CD4-positive, alpha-beta T cell treated with Interleukin-15 for 1 hour (primary cell): ENCODE measurements at places on chromosomes 1 and 21.
A peak's percentile ranks its signal among the peaks of the same experiment; 100 is the strongest.

GRCh38 chr21:17889171-17889570 is 70.0 kb upstream of the C21orf91 start:
- no peak for DNase-seq

- DNase-seq: no peak
Measured at GRCh38 chr1:87179076-87179810, 149.4 kb upstream of the LMO4 start.

- no peak for DNase-seq
Measured at GRCh38 chr1:31310198-31310597, 13.4 kb downstream of the ZCCHC17 start.

DNA sequence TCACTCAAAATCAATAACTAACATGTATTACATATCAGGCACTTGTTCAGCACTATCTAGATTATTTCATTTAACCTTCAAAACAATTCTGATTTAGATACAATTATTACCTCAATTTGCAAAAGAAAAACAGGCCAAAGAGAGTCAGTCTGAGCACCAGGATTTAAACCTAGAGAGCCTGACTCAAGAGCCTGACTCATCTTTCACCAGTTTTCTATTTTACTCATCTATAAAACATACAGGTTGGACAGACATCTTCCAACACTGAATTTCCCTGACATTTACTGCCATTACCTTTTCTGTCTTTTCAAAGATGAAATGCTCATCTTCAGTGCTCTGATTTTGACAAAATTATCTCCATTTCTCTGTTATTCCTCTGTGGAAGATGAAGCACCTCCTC is 116.5 kb downstream of the MRPL39 start:
- DNase-seq: no peak

GRCh38 chr21:45033791-45034555 is 40.4 kb upstream of the ADARB1 start:
- DNase-seq: no peak

DNA sequence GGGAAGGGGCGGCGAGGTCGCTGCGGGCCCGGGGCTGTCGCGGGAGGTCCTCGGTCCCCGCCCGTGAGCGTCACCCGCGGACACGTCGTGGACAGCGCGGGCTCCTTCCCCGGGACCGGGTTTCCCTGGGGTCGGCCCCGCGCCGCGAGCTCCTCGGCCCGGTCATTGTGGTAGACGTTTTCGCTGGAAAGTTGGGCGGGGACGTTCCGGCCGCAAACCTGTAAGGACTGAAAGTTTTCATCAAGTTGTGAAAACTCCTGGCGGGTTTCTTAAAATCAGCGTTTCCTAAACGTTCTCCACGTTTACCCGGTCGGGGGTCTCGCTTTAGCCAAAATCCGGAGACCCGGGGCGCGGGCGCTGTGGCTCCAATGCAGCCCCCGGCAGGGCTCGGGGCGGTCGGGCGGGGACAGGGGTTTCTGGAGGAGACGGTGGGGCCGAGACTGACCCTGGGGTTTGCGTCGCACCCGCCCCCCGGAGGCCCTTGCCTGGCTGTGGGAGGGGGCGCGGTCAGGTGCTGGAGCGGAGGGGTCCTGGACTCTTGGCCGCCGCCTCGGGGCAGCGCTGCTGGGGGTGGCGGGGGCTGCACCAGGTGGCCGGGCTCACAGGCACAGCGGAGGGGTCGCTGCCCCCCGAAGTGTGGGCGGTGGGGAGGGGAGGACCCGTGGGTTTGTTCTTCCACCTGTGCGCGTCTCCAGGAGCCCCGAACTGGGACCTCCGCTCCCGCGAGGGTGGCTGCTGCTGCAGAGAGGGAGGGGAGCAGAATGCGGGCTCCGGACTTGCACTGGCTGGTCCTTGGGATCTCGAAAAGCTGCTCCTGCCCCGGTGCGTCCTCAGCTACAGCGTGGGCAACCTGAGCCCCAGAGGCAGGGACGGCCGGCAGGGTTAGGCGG is 827 bp downstream of the PRKCZ start:
- no peak for DNase-seq

DNA sequence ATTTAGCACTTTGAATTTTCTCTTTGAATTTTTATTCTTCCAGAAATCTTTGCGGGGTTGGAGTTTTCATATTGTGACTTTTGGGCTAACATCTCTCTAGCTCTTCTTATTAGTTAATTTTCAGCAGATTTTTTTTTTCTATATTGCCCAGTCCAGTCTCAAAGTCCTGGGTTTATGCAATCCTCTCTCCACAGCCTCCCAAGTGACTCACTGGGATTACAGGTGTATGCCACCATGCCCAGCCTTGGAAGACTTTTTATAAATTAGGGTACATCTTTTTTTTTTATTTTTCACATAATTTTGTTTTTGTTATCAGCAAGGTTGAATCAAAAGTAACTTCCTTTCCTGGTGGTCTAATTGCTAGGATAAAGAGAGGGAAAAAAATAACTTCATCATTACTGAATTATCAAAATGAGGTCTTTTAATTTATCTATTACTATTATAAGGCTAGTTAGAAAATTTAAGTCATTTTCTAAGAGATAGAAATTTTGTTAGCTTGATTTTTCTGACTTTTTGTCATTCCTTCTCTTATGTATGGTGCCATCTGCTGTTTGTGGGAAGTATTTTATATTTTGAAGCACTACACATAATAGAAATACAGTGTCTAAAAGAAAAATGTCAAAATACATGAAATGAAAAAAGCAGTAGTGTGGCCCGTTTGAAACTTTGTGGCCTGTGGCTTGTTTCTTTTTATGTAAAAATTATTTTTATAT is 273.4 kb upstream of the CACYBP start:
- no peak for DNase-seq

DNA sequence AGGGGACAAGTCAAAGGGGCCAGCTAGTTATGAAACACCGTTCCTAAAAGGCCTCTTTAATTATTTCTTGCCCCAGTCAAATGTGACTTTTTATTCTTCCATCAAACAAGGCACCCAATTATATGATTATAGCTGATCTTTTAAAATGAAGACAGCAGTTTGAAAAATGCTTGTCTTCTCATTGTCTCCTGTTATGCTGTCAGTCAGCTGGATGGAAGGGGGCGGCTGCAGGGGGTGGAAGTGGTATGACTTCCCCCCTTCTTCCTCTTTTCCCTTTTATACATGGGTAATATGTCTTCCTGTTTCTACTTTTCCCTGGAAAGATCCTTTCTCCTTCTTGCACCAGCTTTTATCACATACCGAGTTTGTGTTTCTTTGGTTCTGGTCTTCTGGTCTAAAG is 25.8 kb upstream of the KCNA10 start:
- DNase-seq: no peak

GRCh38 chr1:43550598-43551246 is 20.0 kb downstream of the PTPRF start:
- DNase-seq: no peak

GRCh38 chr1:238672262-238672661 is 714.1 kb upstream of the CHRM3 start:
- no peak for DNase-seq

GRCh38 chr1:244139655-244140054 is 88.6 kb downstream of the ZBTB18 start:
- DNase-seq: no peak

GRCh38 chr1:26345718-26346117 is 8.2 kb downstream of the CRYBG2 start:
- DNase-seq: no peak

- DNase-seq: peak; percentile 55
Measured at GRCh38 chr1:39410915-39411436, 80.5 kb upstream of the BMP8A start.

GRCh38 chr1:167052389-167052788 is 37.8 kb downstream of the GPA33 start:
- no peak for DNase-seq

DNA sequence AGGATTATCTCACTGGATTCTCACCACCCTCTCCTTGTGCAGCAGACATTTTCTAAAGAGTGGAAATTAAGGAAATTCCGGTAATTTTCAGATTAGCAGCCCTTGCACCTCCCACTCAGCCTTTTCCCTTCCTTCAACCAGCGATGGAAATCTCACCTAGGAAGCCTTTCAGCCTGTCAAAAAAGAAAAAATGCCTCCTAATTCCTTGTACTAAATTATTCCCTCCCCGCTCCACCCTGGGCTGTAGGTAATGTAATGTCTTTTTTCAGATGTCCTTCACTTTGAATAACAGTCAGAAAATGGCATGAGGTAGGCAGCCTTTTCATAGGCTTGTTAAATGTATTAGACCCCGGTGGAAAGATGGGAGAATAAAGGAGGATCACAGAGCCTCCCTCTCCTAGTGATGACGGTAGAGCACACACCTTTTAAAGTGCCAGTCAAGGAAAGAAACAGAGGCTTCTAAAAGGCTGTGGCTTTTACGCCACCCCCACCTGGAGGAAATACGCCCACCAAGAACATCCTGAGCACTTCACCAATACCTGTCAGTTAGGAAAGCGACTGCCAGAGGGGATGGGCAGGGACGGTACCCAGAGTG is 62.8 kb upstream of the NEK2 start:
- no peak for DNase-seq

GRCh38 chr1:231214918-231215680 is 25.9 kb upstream of the GNPAT start:
- no peak for DNase-seq

DNA sequence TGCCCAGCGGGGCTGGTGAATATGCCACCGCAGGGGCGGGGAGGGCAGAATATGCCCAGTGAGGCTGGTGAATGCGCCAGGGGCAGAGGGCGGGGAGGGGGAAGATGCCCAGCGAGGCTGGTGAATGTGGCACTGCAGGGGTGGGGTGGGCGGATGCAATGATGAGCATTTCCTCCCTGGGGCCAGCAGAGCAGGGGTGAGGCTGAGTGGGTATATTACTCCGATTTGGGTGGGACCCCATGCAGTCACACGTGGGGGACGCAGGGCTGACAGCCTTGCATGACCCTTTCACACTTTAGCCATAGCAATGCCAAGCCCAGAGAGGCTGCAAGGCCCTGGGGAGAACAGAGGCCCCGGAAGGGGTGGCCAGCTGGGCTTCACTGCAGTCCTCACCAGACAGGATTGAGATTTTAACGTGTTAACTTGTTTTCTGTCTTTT is 9.3 kb upstream of the SLX9 start:
- DNase-seq: peak; percentile 78

GRCh38 chr1:43590388-43590925 is 59.5 kb upstream of the KDM4A start:
- DNase-seq: no peak

GRCh38 chr1:202276081-202276715 is 65.5 kb downstream of the UBE2T start:
- DNase-seq: no peak

- DNase-seq: no peak
Measured at GRCh38 chr1:245160288-245160687, 5.5 kb downstream of the KIF26B start.

DNA sequence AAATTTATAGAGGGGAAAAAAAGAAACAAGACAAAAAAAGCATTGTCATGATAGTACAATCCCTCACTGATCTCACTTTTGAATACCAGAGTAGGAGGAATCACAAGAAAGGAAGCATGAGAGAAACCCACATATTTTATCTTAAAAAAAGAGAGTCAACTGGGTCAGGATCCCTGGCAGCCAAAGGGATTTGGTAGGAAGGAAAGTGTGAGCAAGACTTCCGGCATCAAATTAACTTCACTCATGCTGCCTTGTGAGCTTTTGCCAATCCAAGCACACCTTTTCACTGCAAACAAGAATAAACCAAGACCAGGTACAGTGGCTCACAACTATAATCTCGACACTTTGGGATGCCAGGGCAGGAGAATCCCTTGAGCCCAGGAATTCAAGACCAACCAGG is 53.1 kb downstream of the SLC9C2 start:
- DNase-seq: no peak

DNA sequence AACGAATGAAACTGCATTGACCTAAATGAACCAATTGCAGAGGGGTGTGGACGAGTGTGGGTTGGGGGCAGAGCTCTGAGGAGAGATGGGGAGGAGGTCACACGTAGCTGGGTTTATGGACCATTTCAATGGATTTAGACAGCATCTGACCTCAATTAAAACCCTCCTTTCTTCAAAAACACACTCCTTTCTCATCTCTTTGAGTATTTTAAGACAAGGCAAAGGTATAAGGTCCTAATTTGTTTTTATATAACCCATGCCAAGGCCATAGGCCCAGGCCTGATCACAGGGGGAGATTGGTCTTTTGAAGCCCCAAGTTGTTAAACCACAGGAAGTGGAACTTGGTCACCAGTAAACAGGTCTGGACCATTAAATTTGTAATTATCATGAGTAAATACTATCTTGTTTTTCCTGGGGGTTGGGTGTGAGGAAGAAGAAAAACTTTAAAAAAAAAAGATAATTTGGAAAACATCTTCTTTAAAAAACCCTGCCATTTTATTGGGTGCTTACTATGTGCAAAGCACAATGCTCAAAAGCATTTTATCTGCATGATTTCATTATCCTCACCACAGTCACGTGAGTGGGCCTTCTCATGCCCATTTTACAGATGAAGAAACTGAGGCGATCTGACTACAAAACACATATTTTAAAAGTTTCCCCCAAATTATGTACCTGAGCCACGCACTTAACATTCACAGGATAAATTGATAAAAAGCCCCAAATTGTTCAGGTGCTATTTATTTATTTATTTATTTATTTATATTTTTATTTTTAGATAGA is 8.9 kb upstream of the INAVA start:
- DNase-seq: peak; percentile 6

DNA sequence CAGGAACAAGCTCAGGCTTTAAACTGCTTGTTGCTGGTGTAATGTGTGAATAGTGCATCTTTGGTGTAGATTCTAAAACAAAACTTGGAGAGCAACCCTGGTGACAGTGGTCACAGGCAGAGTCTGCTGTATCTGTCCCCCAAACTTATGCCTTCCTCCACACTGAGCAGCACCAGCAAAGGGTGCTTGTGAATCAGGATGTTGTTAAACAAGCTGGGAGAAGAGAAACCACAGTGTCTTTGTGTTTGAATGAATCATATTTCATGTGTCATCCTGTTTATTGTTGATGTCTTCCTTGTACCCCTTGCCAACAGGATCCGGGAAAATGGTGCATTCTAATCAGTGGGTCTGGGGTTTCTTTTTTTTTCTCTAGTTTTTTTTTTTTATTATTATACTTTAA is 91.9 kb upstream of the COG2 start:
- DNase-seq: no peak

GRCh38 chr1:226110249-226111097 is 48.0 kb downstream of the H3-3A start:
- DNase-seq: peak; percentile 80

DNA sequence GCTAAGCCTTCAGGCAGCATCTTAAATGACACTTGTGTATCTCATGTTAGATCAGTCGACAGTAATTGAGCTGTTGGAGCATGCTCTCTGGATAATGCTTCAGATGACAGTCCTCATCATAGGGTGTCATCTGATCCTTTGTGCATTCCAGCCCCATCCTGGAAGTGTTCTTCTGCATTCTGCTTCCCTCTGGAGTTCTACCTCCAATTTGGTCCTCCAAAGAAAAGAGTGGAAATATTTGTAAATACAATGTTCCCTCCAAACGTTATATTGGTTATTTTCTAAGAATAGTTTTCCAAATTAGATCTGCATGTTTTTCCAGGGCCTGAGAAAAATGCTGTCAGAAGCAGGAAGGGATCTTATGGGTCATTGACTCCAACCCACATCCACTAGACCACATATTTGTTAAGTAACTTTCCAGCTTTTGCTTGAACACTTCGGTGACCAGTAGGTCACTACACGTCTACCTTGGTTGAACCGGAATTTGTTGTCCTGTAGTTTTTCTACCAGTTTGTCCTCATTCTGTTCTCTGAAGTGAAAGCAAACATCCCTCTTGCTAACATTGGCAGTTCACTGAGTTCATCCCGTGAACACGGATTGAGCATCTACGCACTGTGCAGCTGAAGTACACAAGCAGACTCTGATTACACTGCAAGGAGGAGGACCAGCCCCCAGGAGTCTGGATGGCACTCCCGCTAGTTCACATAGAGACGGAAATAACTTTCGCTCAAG is 136.0 kb downstream of the TLR5 start:
- DNase-seq: no peak

- peak; percentile 2 for DNase-seq
Measured at GRCh38 chr1:7594714-7595295, 176.3 kb upstream of the VAMP3 start.
